Lung (tissue), 17 donors: ENCODE measurements at places on chromosomes 11 and 22. TPM values are rescaled to one million over a fixed set of nuclear protein-coding genes. Genes with fewer than 3 reads are reported as not detected.

The HTR3A gene
- 0.43 TPM for total RNA-seq

The MGAT3 gene
- 5.8 TPM for total RNA-seq

The FSHB gene
- not detected for total RNA-seq

DNA sequence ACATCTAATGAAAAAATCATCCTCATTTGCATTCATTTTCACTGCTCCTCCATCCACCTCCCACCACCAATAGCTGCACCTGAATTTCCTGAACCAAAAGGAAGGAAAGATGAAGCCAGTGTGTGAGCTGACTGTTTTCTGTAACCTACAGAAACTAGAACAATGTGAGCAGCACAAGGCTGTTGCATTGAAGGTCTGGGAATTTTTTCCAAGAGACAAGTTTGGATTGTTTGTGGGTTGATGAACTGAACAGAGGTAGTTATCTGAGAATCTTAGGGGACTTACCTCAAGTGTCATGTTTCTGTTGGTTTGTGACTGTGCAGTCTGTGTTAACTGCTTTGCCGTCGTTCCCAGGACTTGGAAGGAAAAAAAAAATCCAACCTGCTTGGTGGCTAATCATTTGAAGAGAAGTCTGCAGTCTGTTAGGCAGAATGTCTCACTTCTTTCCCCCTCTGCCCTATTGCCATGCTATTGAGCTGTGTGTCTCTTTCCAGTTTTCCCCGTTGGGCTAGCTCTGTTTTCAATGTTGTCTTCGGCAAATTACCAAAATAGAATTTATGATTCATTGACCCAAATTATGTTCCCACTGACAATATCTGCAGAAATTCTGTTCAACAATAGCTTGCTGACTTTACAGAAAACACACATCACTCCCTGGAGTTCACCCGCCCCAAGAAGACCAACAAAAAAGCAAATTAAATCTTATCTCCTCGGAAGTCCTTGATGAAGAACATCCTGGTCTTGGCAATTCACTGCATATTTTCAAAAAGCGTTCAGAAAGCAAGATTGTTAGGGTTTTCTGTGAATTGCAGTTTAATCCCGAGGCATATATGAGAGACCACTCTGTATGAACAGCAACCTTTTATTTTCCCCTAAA, 76.0 kb downstream of the SC5D start:
- DNase-seq: no peak

- no peak for DNase-seq
Measured at GRCh38 chr22:28771195-28771791, 1.2 kb upstream of the CCDC117 start.

DNA sequence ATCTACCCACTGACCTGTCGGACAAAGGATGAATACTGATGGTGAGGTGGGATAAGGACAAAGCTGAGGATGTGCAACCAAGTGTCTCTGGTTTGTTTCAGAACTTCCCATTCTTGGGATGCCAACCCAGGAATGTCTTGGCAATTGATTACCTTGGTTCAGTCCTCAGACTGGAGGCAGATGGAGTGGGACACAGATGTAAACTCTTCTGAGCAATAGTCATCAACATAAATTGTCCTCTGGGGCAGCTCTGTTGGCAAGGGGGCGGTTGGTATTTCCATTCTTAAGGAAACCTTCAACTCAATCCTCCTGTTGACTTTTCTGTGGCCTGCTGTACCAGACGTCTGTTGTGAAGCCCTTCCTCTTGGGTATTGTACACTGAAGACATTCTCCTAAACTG, 6.8 kb downstream of the ABTB2 start:
- no peak for DNase-seq

GRCh38 chr11:13238879-13239514, 38.6 kb upstream of the BMAL1 start:
- peak; percentile 26 for DNase-seq

DNA sequence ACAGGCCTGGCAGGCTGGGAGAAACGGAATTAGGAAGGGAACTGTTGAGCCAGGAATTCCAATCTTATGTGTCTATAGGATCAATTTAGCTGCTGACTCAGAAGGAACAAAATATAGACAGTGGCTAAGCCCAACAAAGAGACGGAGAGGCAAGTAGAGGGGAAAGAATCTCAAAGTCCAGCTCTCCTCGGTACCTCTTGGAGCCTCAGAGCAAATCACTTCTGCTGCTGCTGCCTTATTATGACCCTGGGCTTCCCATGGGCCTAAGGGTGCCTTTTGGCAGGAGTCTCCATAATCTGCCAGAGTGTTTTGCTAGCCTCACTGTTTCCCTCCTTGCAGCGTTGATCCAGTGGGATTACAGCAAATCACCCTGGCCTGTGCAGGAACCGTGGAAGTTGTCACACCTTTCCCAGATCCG, 31.7 kb downstream of the PAX6 start:
- no peak for DNase-seq

GRCh38 chr22:23622634-23623033, 9.5 kb downstream of the DRICH1 start:
- no peak for DNase-seq

GRCh38 chr11:105799728-105800462, 190.0 kb downstream of the GRIA4 start:
- no peak for DNase-seq

GRCh38 chr22:35835998-35836691, 118.5 kb downstream of the APOL5 start:
- peak; percentile 76 for DNase-seq

DNA sequence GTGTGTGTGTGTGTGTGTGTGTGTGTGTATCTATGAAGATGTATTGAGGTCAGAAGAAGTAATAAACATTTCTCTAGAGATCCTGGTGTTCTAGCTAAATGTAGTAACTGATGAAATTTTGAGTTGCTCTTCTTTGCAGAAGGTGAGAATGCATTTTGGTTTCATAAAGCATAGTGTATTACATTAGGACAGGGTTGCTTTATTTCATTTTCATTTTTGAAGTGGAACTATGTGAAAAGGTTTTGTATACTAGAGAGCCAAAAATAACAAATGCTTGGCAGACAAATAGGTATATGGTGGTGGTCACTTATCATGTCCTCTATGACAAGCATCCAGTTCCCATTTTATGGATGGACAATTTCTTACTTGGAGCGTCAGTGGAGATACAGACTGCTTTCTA, 99.0 kb downstream of the CASP12 start:
- no peak for DNase-seq

DNA sequence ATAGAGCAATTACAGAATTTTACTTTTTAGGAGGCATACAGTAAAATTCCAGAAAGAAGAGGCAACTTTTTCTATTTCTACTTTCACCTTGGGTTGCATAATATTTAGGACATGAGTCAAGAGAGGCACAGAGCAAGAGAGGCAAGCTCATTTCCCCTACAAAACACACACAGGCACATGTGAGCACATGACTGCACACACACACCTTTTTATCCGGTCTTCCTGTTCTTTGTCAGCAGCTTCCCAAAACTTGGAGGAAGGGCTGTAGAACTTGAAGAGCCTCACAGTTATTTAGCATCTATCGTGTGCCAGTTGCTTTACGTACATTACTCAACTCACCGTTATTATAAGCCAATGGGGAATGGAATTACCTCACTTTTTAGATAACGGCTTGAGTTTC, 37.8 kb upstream of the CCDC179 start:
- DNase-seq: no peak

DNA sequence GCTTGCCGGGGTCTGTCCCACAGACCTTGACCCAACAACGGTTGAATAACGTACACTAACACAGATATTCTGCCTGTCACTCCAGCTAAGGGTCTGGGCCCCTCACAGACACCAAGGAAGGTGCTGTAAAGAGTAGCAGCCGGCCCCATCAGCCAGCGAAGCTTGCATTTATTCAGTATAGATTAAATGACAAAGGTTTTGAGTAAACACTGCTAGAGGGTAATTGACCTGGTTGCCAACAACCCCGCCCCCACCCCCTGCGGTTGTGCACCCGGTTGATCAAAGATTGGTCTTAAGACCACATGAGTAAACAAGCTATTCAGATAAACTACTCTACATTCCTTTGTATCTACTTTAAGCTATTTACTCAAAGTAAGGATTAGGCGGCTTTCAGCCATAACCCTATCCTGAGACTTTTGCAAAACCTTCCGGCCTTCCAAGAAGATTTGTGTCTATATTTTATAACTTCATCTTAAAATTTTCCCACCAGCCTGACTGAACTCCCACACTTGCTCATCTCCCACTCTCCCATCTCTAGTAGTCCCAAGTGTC, 4.8 kb upstream of the CKAP5 start:
- no peak for DNase-seq

DNA sequence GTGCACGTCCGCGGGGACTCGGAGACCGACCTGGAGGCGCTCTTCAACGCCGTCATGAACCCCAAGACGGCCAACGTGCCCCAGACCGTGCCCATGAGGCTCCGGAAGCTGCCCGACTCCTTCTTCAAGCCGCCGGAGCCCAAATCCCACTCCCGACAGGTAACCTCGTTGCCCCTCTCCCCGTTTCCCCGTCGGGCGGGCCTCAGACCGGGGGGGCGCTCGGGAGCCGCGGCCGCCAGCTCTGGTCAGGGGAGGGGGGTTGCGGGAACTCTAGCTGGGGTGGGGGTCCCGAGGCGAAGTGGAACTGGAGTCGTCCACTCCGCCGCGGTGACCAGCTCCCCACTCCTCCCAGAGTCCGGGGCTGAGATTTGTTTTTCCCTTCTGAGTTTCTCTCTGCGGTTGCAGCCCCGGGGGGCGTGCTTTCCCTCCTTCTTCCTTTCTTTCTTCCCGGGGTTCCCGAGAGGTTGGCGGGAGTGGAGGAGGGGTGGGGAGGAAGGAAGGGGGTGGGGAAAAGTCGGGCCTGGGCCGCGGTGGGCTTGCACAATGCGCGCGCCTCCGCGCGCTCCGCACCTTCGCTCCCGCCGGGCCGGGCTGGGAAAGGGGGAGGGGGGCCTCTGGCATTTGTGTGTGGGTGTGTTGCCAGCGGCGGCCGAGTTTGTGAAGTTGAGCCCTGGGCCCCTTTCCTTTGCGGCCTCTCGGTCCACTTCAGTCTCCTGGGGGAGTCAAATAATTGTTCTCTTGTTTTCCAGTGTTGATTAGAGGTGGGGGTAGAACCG, 952 bp downstream of the YAP1 start:
- DNase-seq: peak; percentile 97

DNA sequence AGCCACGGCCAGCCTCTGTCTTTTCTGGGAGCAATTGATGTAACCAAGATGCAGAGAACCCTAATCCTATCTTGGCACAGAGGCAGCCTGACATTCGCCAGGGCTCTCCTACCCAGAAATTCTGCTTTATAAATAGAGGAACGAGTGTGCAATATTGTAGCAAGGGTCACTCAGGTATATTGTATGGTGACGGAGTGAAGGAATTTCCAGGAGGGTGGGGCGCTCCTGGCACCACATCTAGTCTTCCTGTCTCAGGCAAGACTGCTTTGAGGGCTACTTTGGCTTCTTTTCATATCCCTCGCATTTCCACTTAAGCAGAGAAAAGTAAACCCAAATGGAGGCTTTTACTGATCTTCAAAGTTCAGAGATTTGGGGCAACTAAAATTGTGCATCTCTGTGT, 114.4 kb downstream of the BARX2 start:
- DNase-seq: no peak

GRCh38 chr11:103928802-103929161, 107.7 kb upstream of the DDI1 start:
- no peak for DNase-seq

DNA sequence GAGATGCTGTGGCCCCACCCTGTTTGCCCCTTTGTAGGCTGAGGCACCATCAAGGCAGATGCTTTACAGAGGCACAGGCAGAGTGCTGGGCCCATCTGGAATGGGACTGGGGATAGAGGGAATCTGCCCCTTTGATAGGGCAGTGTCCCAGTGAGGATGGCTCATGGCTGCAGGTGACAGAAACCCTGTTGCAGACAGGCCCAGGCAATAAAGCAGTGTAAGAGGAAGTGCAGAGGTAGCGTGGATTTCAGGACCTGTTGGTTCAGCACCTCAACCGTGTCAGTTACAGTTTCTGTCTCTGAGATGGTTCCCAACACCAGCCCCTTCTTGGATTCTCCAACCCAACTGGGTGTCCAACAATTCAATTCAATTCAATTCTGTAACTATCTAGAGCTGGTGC, 25.1 kb downstream of the PRDM11 start:
- DNase-seq: no peak
